Left renal cortex interstitium (tissue), 4 donors: ENCODE measurements at places on chromosomes 6 and 20. TPM values are rescaled to one million over a fixed set of nuclear protein-coding genes. Genes with fewer than 3 reads are reported as not detected.

Gene ACOT8
- polyA plus RNA-seq, result 28.0 TPM

Gene TAP2
- 12.6 TPM for polyA plus RNA-seq

Gene EBF4
- 25.8 TPM for polyA plus RNA-seq

Gene HLA-DRB1
- polyA plus RNA-seq, result 23.8 TPM

Gene DEF6
- 4.2 TPM for polyA plus RNA-seq

Gene HLA-DMA
- 16.1 TPM for polyA plus RNA-seq

Gene CDH4
- polyA plus RNA-seq, result 6.9 TPM

Gene PAK5
- 0.34 TPM for polyA plus RNA-seq

Gene CFAP206
- 2.8 TPM for polyA plus RNA-seq

Gene ANGPT4
- polyA plus RNA-seq, result 0.40 TPM

Gene SLC26A8
- 0.24 TPM for polyA plus RNA-seq

Gene TFAP2C
- 1.2 TPM for polyA plus RNA-seq

Gene F13A1
- 11.4 TPM for polyA plus RNA-seq

Gene C6orf58
- polyA plus RNA-seq, result 0.84 TPM

Gene SNAI1
- 15.2 TPM for polyA plus RNA-seq

Gene C6orf141
- 0.65 TPM for polyA plus RNA-seq

Gene ECI2
- 93.9 TPM for polyA plus RNA-seq

Gene PI16
- polyA plus RNA-seq, result 4.2 TPM

Gene C6orf132
- polyA plus RNA-seq, result 5.0 TPM

Gene ADNP
- 122 TPM for polyA plus RNA-seq

Gene CNR1
- polyA plus RNA-seq, result 0.87 TPM

Gene PPP1R14C
- 21.1 TPM for polyA plus RNA-seq

Gene SNRNP48
- polyA plus RNA-seq, result 30.1 TPM

Gene ADAM33
- 7.6 TPM for polyA plus RNA-seq

Gene WFDC2
- 270 TPM for polyA plus RNA-seq

Gene EYS
- polyA plus RNA-seq, result 0.81 TPM

Gene UBE2C
- polyA plus RNA-seq, result 64.0 TPM

Gene PTK6
- polyA plus RNA-seq, result 1.2 TPM

Gene GNMT
- 2.6 TPM for polyA plus RNA-seq

Gene GHRH
- polyA plus RNA-seq, result not detected

Gene C6orf163
- polyA plus RNA-seq, result 6.2 TPM

Gene OXT
- 0.85 TPM for polyA plus RNA-seq

Gene DCBLD1
- 10.9 TPM for polyA plus RNA-seq

Gene TOMM34
- polyA plus RNA-seq, result 43.7 TPM

Gene LTA
- polyA plus RNA-seq, result 0.24 TPM
